NCI-H1436 treated with DMSO at 0.1 percent for 48 hours (cell line): ENCODE measurements at places on chromosomes 3 and 15.

GRCh38 chr3:60048447-60048848, 998.6 kb upstream of the CFAP20DC start:
- no peak for DNase-seq

- no peak for DNase-seq
Observed at GRCh38 chr3:142608631-142609030, 12.4 kb downstream of the PLS1 start.

DNA sequence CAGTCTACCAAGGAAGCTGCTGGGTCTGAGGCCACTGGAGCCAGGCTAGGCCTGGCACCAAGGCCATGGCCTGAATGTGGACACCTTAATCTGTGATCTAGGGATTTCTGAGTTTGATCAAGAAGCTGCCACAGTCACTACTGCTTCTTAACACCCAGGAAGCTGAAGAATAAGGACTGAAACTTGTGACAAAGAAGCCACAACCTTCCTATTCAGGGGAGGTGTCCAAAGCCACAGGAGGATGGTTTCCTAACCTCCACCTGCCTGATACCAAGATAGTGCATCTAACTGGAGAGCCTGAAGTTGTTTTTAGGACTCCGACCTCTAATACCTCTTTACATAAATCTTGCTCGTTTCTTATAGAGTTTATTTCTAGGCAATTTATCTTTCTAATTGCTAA, 5.5 kb upstream of the ANO10 start:
- no peak for DNase-seq

DNA sequence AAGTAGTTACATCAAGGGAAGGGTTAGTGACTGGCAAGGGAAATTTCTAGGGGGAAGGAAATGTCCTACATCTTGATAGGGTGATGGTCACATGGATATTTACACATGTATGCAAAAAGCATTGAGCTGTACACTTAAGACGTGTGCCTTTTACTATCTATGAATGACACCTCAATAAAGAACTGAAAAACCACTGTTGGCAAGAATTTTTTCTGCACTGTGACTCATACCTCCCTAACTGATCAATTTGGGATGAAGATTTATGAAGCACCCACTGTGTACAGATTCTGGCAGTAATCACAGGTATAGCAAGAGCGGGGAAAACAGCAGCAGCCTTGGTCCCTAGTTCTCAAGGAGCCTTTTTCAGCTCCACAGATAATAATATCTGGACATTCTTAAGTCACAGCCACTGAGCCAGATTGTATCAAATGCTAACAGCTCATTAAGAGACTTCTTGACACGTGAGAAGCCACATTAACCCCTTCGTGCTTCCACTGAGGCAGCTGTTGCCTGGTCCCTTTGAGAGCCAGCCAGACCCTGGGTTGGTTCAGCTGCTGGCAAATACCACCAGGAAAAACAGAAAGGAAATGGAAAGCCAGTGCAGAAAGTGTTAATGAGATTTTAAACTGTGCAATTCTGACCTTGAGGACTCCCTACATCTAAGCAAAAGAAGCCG, 32.0 kb upstream of the GALNT15 start:
- DNase-seq: no peak
